ENCODE measurements at places on chromosomes 1 and 21.
A peak's percentile ranks its signal among the peaks of the same experiment; 100 is the strongest.

GRCh38 chr1:247177755-247178154, 5.9 kb upstream of the ZNF124 start:
- no peak for DNase-seq

GRCh38 chr1:234666761-234667160, 56.8 kb upstream of the IRF2BP2 start:
- DNase-seq = no peak

DNA sequence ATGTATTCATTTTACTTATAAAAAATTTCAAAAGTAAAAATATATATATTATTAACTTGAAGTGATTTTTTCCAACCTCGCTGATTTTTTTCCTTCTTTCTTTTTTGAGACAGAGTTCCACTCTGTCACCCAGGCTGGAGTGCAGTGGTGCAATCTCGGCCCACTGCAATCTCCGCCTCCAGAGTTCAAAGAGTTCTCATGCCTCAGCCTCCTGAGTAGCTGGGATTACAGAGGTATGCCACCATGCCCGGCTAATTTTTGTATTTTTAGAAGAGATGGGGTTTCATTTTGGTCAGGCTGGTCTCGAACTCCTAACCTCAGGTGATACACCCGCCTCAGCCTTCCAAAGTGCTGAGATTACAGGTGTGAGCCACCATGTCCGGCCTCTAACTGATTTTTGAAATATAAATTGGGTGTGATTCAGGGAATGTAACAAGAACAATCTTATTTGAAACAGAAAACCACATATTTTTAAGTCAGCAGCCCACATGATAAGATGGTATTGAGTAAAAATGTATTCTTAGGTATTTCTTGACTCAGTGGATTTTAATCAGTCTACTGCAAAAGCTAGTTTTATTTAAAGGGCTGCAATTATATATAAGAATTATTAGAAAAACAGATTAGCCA, 30.0 kb downstream of the ZBTB8B start:
- DNase-seq = no peak

GRCh38 chr21:28821276-28822122, 171.2 kb downstream of the LTN1 start:
- DNase-seq = no peak

- no peak for DNase-seq
These were observed 189.1 kb downstream of the MIS18A start for GRCh38 chr21:32089766-32090165.

DNA sequence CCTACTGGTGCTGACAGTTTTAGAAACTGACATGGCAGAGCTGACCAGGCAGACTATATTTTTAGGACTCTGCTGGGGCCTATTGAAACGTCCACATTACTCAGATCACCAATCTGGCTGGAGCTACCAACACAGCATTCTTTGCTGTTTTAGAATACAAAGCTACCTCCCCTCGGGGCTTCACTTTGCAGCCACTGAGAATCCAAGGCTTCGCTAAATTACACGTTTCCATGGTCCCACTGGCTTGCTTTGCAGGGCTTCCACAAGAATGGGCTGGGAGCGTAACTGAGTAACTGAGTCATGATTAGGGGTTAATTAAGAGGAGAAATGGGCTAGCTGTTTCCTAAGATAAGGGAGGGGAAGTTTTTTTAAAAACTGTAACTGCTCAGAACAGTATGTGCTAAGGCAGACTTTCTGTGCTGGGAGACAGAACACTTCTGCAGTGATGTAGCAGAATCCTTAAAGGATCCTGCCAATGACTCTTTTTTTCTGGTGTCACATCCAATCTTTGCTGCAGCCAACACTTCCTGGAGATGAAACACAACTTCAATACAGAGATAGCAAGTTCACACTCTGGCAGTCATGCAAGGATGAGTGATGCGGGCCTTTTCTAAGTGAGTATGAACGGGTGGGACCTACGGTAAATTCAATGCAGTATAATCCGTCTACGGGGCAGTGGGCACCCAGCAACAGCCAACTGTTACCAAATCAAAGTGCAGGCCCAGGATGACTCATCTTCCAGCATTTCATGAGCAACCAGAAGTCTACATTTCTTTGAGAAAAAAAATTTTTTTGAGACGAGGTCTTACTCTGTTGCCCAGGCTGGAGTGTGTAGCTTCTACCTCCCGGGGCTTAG, 21.5 kb downstream of the NDUFS5 start:
- no peak for DNase-seq

DNA sequence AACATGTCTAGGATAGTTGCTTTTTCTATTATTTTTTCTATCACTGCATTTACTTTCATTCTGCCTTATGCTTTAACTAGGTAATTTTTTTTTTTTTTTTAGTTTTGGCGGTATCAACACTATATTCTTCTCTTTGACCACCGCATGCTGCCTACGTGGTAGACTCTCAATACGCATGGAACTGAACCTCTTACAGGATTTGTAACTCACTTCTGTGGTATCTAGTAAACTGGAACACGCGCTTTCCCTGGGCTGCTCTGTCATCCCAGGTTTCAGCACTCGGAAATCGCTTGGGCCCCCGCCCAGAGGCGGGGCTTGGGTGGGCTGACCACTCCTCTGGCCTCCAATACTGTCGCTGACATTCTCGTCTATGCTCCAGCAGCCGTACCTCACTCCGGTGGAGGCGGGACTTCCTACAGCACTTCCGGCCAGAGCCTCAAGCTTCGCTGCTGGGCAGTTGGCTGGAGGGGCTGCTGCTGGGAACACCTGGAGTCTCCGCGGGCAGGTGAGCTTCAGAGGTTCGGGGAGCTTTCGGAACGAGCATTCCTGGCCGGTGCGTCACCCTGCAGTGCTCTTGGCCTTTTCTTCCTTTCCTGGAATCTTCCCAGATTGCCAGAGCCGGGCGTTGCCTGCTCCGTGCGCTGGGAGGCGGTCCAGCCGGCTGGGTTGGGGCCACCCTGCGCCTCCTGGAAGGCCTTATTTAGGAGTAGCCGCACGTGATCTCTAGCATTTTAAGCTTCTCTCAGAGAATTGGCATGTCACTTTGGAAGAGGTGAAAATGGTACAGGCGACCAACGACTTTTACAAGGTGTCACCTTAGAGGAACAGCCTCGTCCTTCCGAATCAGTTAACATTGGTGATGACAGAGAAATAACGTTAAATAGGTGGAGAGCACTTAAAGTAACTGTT, at the start of gene TBCE:
TSS of gene TBCE (plus strand) at position 428 of the 909 bp plus-strand sequence. CDS start 12,623 bp downstream, outside the sequence.
- DNase-seq = peak; percentile 94

- DNase-seq = no peak
These were observed 72.0 kb upstream of the ZNF326 start for GRCh38 chr1:89922911-89923310.

DNA sequence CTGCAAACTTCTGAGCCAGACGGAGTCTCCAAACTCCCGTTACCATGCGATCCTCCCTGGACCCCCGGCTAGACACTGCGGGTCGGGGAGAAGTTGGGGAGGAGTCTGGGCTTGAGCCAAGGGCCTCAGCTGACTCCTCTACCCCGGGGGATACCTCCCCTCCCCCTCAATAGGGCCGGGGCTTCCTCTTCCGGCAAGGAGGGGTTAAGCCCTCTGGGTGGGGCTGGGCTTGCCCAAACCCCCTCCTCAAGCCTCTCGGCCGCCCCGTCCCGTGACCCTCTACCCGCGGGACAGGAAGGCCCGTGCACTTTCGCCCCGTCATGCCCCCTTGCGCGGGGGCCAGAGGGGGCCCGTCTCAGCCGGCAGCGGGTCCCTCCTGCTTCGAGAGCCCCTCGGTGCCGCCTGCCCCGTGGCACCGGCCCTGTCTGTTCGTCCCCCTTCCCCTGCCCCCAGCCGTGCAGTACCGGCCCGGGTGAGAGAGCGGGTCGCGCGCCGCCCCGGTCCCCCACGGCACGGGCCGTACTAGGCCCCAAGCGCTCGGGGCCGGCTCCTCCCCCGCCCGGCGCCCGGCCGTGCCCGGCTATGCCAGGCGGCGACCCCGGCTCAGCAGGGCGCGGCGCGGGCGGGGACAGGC, 652 bp downstream of the ARL8A start:
- DNase-seq = peak; percentile 61

- DNase-seq = no peak
These were observed at the start of gene UBE2U for GRCh38 chr1:64203420-64203819. UBE2U (plus strand) TSS chr1:64203623; CDS start chr1:64204051, 428 bp downstream.

- DNase-seq = peak; percentile 18
These were observed 15.7 kb upstream of the A3GALT2 start for GRCh38 chr1:33336580-33336979.

DNA sequence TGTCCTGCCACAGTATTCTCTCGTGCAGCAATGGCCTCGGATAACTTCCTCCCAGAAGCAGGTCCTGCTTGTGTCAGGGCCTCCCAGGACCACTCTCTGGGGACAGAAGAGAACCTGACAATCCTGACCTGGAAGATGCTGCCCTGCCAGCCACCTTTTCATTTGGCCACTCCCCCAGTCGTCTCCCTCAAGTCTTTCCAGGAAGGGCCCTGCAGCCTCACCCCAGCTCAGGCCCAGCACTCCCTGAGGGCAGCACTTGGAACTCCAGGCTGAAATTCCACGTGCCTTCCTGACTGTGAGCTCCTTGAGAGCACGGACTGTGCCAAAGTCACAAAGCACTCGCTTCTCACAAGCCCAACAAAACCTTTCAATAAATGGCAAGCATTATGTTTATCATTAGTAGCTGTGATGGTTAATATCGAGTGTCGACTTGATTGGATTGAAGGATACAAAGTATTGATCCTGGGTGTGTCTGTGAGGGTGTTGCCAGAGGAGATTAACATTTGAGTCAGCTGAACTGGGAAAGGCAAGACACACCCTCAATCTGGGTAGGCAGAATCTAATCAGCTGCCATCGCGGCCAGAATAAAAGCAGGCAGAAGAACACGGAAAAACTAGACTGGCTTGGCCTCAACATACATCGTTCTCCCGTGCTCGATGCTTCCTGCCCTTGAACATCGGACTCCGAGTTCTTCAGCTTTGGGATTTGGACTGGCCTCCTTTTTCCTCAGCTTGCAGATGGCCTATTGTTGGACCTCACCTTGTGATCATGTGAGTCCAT, 2.3 kb upstream of the CLEC20A start:
- no peak for DNase-seq

GRCh38 chr1:19762175-19762779, 37.4 kb downstream of the TMCO4 start:
- peak; percentile 55 for DNase-seq

DNA sequence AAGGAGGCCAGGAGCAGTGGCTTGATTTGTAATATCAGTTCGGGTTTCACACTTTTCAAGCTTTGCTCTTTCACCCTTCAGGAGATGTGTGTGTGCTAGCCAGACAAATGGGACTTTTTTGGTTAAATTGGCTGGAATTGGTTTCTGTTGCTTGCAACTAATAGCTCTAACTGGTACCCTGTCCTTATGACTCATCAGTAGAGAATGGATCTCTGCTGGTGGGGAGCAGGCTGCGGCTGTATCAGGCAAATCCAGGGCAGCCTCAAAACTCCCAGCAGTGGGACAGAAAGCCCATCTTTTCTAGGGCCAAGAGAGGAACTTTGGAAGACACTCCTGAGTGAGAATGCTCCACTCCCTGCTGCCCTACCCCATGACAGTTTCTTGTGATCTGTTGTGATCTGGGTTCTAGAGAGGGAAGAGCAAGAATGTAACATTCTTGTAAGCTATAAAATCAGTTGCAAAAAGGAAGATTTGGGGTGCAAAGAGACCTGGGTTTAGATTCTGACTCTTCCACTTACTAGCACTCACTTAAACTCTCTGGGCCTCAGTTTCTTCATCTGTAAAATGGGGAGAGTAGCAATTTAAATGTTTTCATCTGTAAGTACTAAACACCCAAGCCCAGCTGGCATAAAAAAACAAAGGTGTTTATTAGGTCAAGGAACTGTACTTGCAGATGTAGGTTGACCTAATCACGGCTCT, 257.0 kb upstream of the TMEM51 start:
- DNase-seq = no peak

DNA sequence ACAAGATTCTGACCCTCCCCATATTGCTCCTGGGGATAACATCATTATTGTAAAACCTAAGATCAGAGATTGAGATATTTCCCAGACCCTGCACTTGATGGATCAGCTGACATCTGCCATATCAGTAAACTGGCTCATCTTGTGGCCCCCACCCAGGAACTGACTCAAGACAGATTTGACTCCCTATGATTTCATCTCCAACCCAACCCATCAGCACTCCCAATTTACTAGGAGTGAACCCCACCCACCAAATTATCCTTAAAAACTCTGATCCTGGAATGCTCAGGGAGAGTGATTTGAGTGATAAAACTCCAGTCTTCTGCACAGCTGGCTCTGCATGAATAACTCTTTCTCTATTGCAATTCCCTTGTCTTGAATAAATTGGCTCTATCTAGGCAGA, 6.1 kb upstream of the CLCC1 start:
- DNase-seq = no peak

DNA sequence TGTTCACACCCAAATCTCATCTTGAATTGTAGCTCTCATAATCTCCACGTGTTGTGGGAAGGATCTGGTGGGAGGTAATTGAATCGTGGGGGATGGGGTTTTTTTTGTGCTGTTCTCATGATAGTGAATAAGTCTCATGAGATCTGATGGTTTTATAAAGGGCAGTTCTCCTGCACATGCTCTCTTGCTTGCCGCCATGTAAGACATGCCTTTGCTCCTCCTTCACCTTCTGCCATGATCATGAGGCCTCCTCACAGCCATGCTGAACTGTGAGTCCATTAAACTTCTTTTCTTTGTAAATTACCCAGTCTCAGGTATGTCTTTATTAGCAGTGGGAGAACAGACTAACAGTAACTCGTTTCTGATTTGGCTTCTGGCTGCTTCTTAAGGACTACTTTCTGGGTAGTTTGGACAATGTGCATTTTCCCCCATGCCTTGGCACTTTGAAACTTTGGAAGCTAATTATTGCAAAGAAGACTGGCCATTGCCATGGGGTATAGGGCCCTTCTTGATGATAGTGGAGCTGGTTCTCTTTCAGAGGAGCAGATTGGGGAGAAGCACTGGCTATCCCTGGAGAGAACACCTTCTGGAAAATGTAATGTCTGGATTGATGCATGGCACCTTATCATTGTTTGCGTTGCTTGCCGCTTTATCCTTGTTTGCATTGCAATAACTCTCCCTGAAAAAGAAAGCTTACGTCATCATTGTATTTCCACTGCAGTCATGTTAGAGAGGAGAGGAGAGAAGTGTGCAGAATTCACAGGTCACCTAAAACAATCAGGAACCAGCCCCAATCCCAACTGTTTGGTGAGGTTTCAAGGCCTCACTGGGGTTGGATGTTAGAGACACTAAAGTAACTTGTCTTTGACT, 5.9 kb downstream of the CNIH3 start:
- no peak for DNase-seq

DNA sequence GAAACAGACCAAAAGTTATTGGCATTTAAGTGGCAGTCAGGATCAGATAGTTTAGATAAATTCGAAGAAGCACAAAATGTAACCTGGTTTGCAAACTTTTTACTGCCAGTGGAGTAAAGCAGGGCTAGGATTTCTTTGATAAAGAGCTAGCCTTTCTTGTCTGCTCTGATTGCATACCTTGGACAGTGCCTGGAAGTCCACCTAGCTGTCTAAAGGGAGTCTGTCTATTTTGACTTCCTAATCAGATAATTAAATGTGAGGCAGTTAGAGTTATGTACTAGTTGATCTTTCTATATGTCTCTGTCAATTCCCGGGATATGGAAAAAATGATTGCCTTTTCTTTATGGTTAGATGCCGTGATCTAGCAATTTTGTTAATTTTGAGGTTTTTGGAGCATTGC, 4.1 kb downstream of the GPSM2 start:
- DNase-seq = no peak
